Left forelimb (tissue), 1 donor: ENCODE measurements at places on chromosomes 6 and 20.

DNA sequence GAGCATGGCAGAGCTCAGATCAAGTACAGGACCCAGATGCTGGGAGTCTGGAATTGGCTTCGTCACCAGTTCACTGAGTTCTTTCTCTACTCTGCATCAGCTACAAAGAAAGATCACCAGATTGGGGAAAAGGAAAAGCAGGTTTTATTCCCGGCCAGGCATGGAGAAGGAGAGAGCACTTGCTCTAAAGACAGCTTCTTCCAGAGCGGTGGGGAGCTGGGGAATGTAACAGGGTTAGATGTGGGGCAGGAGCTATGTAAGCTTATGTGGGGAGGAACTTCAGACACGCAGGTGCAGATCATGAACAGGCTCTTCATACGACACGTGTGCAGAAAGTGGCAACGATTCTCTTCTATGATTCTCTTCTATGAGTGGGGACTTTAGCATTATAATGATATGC lies 4.9 kb upstream of the ACSS1 start:
- no peak for DNase-seq

GRCh38 chr20:54475334-54476168 lies at the start of gene DOK5:
Gene DOK5 (plus strand): TSS chr20:54475593. CDS start chr20:54475947, 354 bp downstream.
- peak; percentile 79 for DNase-seq

- peak; percentile 50 for DNase-seq
Measured at GRCh38 chr6:166779963-166780683, 153.1 kb upstream of the RPS6KA2 start.

DNA sequence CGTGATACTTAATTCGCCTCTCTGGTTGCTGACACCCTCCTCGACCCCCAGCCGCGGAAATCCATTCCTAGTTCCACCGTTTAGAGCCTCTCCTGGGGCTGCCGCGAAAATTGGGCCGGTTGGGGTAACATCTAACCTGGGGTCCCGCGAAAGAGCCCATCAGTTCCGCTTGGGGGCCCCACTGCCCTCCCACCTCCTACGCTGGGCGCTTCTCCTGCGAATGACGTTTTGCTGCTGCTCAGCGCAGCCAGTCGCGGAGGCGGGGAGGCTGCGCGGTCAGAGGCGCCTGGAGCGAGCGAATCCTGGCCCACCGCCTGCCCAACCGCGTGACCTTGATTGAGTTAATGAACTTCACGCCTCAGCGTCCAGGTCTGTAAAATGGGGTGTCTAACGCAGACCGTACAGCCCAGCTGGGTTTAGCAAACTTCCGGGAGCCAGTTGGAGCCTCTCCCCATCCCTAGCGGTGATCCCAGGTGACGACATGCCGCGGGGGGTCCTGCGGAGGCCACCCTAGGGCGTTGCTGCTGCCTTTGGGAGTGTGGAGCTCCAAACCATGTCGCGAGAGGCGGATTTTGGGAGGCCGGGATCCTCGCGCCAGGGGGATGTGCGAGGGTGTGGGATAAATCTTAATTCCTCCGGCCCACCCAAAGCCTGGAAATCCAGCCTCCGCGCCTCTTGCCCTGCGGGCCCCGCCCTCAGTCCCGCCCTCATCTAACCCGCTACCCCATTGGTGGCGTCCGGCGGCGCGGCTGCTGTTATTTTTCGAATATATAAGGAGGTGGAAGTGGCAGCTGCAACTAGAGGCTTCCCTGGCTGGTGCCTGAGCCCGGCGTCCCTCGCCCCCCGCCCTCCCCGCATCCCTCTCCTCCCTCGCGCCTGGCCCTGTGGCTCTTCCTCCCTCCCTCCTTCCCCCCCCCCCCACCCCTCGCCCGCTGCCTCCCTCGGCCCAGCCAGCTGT lies at the start of gene CDC25B:
Gene CDC25B (plus strand): TSS at position 800 of the 958 bp plus-strand sequence. CDS start 222 bp downstream, outside the sequence.
- peak; percentile 97 for DNase-seq

- DNase-seq = no peak
Measured at GRCh38 chr6:70684794-70685493, 17.3 kb downstream of the SMAP1 start.

- DNase-seq = no peak
Measured at GRCh38 chr20:59443550-59443949, 143.1 kb downstream of the EDN3 start.

DNA sequence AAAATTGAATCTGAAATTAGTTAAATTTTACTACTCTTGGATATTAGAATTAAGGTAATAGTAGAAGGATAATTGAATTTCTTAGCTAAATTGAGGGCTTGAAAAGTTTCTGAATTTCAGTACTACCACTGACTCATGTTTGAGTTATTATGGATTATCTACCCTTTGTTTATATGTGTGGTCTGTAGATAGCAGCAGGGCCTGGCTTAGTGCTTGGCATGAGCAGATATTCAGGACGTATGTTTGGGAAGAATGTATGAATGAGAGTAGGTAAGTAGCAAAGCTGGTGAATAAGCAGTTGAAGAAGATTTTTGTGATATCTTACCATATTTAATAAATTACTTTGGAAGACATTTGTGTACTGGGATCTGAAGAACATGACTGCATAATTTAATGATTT lies 152.7 kb downstream of the MACROD2 start:
- no peak for DNase-seq

DNA sequence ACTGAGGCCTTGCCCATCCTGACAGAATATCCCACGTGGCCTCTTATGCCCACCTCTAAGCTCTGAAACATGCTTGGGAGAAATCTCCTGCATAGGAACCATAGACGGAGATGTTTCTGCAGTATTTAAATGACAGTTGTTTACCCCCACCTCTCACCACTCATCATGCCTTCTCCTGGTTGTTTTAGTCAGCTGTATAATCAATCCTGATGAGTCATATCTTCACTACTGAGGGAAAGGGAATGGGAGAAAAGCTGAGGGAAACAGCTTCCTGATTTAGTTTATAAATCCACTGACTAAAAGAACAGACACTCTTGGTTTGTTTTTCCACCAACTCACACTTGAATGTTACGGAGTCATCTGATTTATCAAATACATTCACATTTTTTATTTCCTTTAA lies 113.2 kb upstream of the TENT5A start:
- no peak for DNase-seq

- no peak for DNase-seq
Measured at GRCh38 chr20:62785393-62785792, 10.9 kb upstream of the MRGBP start.

GRCh38 chr6:118677193-118677592 lies 25.8 kb upstream of the CEP85L start:
- DNase-seq = no peak

DNA sequence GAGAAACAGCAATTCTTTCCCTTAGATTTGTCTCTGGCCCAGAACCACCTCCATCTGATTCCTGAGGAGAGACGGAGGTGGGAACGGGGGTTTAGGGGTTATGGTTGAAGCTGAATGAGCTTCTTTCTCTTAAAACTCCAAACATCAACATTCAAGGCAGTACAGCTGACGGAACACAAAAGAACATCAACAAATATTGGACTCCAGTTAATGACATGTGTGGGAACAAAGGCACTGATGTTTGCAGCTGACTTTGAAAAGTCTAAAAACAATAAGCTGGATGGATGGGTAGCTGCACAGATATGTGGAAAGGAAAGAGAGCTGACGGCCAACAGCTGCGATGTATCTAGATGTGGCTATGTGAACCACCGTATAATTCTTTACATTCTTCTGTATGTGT lies 256.5 kb downstream of the SOD2 start:
- DNase-seq = no peak

DNA sequence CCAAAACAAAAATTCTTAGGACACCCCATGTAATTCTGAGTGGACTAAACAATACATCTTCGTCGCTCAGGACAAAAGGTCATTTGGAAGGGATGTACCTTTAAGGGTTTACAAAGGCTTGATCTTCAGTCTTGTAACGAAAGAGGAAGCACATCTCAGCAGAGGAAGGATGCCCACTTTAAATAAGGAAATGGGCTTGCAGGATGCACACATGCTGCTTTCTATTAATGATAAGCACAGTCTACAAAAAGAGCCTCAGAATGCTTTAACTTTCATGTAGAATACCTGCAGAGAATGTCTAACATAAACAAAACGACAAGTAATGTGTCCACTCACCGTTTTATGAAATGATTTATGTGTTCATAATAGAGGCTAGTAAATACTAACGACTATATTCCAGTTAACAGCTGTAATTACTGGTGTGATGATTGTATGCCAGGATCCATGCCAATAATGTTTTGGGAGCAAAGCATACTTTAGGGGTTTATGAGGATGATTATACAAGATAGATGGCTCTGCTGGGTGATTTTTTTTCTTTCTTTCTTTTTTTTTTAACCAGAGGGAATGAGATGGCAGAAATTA lies 216.9 kb downstream of the GMDS start:
- DNase-seq = no peak

- no peak for DNase-seq
Measured at GRCh38 chr6:100322886-100323285, 141.8 kb downstream of the SIM1 start.

DNA sequence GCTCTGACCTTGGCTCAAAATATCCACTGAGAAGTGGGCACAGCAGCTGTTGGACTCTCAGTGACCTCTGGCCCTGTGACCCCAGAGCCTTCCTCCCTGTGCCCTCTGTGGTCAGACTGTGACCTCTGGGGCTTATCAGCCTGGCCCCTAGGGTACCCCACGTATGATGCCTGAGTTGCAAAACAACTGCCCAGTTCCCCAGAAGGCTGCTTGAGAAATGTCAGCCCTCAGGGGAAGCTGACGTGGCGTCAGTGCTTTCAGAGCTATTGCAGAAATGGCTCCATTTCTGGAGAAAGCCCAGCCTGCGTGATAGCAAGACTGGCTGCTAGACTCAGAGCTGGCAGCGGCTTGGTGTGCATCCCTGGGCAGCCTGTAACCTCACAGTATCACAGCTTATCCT lies 31.5 kb upstream of the TGM2 start:
- DNase-seq = peak; percentile 48

DNA sequence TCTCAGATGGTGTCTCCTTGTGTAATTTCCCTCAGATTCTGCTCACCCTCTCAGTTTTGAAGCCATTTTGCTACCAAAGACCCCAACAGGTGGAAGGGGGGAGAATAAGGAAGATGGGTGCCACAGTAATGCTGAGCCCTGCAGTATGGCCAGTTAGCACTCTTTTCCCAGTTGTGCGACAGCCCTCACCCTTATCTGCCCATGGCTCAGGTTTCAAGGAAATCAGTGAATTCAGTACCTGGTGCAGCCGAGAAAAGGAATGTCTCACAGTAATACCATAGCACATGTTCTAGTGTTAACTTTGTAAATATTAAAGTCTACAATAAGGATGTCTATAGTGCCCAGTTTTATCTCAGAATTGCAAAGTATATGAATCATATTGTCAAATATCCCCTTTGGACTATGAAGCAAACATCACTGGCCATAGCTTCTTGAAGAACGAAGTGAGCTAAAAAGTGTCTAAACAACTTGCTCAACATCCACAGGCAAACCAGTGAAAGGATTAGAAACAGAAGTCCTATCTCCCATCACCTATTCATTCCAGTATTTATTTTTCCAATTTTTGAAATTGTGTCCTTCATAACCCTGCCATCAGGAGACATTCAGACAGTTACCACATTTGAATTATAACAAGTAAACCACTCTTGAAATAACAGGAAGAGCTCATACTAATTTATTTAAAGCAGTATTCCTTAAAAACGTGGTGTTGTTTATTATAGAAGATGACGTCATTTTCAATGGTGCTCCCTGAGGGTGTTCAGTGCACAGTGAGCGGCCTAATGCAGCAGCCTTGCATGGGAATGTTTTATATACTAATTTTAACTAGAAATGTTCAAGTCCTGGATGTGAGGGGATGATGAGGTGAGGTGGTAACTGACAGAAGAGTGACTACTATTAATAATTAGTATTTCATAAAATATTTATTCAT lies 366.2 kb downstream of the TFAP2A start:
- DNase-seq = no peak
